ENCODE measurements at places on chromosomes 16 and 17.

DNA sequence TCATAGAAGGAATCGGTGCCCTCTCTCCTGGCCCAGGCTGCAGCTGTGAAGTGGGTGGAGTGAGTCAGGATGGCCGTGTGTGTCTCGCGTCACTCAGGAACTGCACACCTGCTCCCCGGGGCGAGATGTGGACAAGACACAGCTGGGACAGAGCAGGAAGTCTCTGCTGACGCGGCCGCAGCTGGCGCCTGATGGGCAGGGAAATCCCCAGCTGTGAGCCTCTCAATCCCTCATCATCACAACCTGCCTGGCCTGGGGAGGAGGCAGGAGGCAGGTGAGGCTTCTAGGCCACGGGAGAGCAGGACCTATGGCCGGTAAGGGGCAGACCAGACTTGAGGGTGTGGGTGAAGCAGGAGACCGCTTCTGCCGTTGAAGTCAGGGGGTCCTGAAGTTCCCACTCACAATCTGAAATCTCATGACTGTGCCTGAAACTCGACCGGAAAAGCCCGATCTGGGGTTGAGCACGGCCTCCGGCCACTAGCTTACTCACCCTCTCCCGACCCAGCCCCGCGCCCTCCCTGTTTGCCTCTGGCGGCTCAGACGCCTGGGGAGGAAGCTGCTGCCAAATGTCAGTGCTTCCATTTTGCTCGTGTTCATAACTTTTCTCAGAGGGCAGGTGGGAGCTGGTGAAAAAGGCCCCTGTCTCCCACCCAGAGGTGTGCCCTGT lies 1.1 kb upstream of the TRPV3 start:
- no peak for DNase-seq

GRCh38 chr16:73965591-73965990 lies 331.0 kb upstream of the PSMD7 start:
- DNase-seq = no peak

DNA sequence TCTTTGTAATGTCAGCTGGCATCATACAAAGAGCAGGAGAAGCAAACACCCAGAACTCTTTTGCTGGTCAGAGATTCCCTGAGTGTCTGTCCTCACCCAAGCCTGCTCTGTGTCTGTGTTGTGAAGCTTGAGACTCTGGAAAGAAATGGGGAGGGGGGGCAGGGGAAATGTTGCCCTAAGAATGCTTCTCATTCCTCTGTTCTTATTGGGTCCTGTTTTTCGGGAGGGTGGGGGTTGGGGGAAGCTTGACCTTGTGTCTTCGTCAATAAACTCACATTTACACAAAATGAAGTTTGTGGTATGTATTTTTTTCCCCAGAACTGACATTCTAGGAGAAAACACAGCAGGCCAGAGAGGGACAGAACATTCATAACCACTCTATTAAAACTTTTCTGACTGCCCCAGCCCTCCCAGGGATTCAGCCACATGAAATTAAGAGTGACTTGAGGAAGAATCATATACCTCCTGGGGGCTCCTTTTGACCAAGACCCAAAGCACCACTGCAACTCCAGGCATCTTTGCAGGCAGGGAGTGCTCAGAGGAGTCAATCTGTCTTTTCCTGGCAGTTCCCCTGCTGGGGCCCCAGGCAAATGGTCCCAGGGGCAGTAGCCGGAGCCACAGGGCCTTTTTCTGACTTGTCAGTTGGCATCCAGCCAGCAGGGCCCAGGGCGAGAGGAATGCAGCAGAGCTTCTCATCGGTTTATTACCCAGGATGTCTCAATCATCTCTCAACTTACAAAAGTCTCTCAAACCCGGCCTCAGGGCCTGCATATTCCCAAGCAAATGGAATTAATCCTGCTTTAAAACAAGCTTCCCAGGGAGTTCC lies 5.1 kb upstream of the RASL10B start:
- DNase-seq = no peak

- no peak for DNase-seq
Measured at GRCh38 chr16:74718140-74718539, 17.5 kb upstream of the MLKL start.

GRCh38 chr16:55559933-55560516 lies 6.5 kb upstream of the CAPNS2 start:
- no peak for DNase-seq

- DNase-seq = no peak
Measured at GRCh38 chr17:5260542-5260941, 21.5 kb upstream of the RABEP1 start.

DNA sequence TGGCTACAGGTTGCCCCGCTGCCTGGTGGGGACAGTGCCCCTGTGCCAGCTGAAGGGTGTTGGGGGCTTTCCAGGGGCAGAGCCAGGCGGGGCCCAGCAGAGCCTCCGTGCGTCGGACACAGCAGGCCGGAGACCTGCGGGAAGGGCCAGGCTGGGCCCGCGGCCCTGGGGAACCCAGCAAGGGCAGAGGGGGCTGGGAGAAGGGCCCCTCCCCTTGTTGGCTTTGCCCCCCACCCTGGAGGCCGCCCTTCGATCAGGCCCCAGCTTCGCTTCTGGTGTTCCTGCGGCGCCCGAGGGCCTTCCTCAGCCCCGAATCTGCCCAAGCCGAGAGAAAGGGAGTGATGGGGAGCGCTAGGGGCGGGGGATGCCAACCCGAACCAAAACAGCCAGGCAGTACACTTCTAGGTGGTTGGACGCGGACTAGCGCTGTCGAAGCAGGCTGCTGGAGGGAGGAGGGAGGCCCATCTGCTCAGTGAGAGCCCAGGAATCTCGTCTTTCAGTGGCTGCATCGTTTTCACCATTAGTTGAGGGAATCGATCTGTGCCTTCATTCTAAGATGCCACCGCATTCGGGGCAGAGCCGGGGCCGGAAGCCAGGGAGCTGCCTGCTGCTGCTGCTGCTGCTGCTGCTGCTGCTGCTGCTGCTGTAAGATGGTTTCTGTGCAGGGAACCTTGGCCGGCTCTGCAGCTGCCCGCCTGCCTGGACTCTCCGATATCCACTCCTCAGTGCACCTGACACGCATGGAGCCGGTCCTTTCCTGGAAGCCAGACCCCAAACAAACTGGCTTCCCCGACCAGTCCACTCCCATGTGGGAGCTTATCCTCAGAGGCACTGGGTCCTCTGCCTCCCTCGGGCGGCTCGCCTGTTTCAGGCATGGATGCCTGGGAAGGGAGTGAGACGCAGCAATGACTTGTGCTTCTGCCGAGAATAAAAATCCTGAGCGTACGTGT lies 1.7 kb downstream of the JPH3 start:
- no peak for DNase-seq

- DNase-seq = no peak
Measured at GRCh38 chr17:44322236-44322895, 2.3 kb downstream of the SLC25A39 start.

DNA sequence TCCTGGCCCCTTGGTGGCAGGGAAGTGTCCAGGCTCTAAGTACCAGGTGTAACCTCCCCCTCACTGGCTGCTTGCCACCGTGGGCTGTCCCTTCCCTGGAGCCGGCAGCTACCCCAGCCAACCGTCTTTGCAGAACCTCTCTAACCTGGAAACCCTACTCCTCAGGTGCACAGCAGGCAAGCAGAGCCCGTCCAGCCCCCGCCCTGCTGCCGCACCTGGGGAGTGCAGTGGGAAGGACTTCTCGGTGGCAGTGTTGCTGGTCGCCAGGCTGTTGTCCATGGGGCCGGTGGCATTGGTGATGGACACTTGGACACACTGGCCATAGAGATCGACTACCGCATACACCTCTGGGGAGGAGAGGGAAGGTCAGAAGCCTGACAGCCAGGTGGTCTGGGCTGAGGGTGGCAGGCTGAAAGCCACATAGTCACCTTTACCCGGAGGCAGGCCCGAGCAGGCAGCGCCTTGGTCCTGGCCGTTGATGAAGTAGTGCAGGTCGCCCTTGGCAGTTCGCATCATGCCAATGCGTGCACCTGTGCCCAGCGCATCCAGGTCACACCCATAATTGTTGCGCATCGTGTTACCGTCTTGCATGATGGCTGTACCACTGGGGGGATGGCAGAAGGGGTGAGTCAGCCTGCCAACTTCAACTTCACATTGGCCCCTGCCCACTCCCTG lies 6.5 kb downstream of the NEURL4 start:
- DNase-seq = no peak

GRCh38 chr17:32907583-32907982 lies 20.4 kb upstream of the TMEM98 start:
- DNase-seq = no peak

DNA sequence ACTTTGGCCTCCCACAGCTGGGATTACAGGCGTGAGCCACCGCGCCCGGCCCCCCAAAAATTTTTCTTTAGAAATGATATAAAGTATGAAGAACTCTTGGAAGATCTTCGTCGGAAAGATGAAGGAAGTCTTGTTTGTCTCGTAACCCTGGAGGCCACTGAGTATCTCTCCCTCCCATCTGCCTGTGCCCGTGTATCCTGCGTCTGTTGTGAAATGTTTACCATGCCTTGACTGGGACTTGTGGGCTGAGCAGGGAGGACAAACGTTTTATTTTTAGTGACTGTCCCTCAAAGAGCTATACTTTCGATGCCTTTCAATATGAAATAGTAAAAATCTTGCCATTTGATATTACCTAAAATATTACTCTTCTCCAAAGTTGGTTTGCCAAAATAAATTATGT lies 121.2 kb downstream of the RPTOR start:
- no peak for DNase-seq

DNA sequence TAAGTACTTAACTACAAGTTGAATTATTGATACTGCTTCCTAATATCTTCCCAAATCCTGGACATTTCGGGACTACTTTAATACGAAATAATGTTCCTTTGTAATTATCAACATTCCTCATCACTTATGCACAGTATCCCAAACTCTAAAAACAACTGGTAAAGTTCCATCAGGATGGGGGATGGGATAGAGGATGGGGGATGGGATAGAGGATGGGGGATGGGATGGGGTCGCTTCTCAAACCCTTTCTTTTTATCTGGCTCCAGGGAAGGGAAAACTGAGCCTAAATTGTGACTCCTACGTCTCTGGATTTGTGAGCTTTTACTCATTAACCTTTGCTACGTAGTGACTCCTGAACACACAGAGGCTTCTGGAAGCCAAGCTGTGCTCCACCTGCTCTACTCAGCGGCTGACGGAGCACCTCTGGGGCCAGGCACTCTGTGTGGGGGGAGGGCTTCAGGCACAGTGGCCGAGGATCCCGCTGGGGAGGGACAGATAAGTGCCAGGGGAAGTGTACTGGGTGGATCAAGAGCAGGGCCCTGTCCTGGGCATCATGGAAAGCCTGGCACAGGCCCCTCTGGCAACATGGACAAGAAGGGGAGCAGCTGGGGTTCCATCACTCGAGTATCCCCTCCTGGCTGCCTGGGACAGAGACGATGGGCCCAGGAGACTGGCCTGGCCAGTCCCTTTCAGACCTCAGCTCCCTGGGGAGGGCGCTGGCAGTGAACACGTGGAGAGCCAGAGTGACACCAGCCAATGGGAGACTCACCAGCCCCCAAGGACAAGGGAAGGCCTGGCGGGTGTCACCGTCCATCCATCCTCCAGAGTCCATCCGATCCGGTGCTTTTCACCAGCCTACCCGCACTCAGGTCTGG lies 56.2 kb downstream of the PGS1 start:
- DNase-seq = no peak

GRCh38 chr16:68445458-68445857 lies 2.9 kb downstream of the SMPD3 start:
- peak; percentile 38 for DNase-seq

- no peak for DNase-seq
Measured at GRCh38 chr16:1437606-1438005, 6.7 kb downstream of the PERCC1 start.

DNA sequence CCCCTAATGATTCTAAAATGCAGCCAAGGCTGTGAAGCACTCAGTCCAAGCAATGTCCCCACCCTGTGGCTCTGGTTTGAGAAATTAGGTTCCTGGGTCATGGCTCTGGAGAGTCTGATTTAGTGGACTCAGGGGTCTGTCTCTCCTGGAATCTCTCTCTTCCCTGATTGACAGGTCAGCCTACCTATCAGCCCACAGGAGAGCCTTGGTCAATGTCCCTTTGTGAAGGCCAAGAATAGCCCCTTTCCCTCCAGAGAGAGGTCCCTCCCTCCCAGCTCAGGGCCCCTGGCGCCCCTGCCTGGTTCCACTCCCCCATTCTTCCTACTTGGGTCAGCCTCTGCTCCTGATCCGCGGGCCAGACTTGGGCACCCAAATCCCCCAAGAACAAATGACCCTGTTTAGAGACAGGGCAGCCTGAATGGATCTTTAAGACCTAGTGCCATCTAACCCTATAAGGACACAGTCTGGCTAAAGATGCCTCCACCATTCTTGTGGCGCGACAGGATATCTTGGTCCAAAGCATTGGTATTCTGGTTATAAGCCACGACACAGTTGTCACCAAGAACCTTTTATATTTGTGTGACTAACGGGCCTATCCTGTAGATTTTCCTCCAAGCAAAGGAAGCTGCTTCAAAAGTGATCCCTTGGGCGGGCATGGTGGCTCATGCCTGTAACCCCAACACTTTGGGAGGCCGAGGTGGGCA lies 38.3 kb upstream of the PRSS54 start:
- no peak for DNase-seq

GRCh38 chr17:47213540-47213939 lies 4.4 kb downstream of the MYL4 start:
- no peak for DNase-seq

DNA sequence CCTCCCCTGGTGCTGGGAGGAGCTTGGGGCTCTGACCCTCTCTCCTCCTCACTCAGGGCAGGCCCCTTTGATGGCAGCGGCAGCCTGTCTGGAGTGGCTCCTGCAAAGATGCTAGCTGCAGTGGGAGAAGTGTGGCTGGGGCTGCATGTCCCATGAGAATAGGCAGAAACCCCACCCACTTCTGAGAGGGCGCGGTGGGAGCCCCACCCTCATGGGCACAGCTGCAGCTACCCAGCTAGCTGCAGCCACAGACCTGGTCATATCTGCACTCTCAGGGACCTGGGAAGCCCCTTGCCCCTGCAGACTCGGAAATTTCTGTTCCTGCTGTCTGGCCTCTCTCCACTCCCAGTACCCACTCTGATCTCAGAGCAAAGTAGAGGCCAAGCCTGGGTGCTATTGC lies 72.2 kb upstream of the BRD7 start:
- no peak for DNase-seq

DNA sequence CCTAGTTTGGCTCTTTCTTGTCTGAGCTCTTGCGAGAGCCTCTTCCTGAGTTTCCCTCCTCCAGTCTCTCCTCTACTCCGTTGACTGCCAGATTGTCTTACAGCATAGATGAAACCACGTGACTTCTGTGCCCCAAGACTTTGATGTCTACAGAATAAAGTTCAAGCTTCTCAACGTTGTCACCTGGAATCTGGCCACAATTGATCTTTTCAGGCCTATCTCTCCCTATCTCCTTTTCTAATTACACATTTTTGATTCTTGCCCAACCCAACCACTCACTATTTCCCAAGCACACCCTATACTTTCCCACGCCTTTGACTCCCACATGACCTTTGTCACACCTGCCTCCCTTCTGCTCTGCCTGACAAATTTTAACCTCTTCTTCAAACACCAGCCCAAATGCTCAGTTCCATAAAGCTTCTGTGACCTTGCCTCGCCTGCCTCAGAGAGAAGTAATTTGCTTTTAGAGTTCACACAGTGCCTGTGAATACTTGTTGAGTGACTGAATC lies 52.4 kb upstream of the PMFBP1 start:
- no peak for DNase-seq

GRCh38 chr17:68288804-68289203 lies 2.1 kb downstream of the SLC16A6 start:
- DNase-seq = no peak

All from KG1 (cell line).